ENCODE measurements at places on chromosomes 7 and 10. TPM values are rescaled to one million over a fixed set of nuclear protein-coding genes. Genes with fewer than 3 reads are reported as not detected.

GRCh38 chr10:3740157-3740871 is 44.7 kb downstream of the KLF6 start:
- DNase-seq: no peak

DNA sequence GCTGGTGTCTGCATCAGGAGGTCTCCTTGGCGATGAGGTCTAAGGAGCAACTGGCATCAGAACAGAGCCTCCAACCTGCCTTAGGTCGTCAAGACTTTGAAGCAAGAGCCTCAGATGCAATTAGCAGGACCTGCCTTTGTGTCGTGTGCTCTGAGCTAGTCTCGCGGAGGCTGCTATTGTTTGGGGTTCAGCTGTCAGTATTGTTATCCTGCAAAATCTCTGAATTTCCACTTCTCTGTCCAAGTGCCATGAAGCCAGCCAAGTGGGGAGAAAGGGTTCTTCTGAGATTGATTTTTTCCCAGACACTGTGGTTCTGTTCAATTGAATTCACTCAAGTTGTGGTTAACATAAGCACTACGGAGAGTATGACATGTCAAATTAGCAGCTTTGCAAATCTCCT is 78.7 kb downstream of the ADARB2 start:
- peak; percentile 81 for DNase-seq

MSMB gene
- total RNA-seq: not detected

DNA sequence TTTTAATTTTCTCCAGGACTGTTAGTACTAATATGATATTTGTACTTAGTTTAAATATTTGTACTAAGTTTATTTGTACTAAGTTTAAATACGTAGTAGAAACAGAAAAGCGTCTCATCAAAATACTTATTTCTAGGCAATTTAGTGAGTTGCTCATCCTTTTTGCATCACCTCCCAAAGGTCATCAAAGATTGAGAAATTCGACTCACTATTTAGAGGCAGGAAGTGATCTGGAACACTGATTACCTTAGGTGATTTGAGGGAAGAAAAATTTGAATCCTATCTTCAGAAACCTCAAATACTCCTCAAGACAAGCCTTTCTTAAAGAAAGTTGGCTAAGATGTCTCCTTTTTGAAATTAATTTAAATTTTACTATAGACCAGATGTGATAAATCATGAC is 14.5 kb downstream of the WNT16 start:
- DNase-seq: no peak

- no peak for DNase-seq
Observed at GRCh38 chr10:22231260-22231659, 13.4 kb upstream of the EBLN1 start.

GRCh38 chr7:69643708-69644445 is 45.6 kb downstream of the AUTS2 start:
- DNase-seq: peak; percentile 47

MRC1 gene
- total RNA-seq: not detected

DNA sequence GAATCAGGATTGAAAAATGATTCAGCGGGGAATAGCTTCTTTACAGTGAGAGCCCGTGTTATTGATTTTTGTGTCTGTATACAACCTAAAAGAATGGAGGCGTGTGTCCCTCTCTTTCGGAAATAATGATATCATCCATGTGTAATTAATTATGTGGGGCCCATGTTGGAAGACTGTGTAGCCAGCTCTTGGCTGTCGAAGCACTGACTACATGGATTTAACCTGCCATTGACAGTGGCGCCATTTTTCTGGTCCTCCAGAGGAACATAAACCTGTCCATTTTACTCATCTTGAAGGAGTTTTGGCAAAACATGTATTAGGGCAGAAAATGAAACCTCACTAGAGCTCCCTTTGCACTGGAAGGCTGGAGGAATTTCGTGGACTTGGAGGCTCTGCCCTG is 119.6 kb downstream of the ITIH5 start:
- DNase-seq: no peak

GRCh38 chr7:37218956-37219355 is 229.7 kb downstream of the ELMO1 start:
- peak; percentile 22 for DNase-seq

DHX32 gene
- 59.4 TPM for total RNA-seq

DNA sequence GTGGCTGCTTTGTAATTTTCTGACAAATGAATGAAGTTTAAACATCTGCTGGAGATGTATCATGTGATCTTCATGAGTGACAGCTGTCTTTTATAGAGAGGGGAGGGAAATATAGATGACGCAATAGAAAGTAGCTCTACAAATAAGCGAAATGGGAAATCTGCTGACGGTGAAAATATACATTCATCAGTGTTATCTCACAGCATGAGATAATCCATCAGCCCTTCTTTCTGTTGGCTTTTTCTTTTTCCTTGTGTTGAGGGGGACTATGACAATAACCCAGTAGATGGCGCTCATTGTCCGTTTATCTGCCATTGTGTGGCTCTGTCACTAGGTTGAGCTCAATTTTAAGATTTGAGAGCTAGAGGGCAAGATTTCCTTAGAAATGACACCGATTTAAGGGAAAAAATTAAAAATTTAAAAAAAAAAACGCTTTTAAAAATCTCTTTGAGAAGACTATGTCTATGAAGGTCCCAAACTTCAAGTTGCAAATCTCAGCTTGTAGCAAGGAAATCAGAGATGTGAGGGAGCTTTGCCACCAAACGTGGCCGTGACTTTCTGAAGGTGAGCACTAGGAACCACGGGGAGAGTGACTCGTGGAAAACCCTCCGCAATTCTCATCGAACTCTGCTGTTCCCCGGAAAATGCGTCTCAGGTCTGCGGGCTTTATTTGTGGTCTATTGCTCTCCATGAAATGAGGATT is 114.6 kb upstream of the SFMBT2 start:
- DNase-seq: peak; percentile 84

KIAA1217 gene
- total RNA-seq: 14.6 TPM

DNA sequence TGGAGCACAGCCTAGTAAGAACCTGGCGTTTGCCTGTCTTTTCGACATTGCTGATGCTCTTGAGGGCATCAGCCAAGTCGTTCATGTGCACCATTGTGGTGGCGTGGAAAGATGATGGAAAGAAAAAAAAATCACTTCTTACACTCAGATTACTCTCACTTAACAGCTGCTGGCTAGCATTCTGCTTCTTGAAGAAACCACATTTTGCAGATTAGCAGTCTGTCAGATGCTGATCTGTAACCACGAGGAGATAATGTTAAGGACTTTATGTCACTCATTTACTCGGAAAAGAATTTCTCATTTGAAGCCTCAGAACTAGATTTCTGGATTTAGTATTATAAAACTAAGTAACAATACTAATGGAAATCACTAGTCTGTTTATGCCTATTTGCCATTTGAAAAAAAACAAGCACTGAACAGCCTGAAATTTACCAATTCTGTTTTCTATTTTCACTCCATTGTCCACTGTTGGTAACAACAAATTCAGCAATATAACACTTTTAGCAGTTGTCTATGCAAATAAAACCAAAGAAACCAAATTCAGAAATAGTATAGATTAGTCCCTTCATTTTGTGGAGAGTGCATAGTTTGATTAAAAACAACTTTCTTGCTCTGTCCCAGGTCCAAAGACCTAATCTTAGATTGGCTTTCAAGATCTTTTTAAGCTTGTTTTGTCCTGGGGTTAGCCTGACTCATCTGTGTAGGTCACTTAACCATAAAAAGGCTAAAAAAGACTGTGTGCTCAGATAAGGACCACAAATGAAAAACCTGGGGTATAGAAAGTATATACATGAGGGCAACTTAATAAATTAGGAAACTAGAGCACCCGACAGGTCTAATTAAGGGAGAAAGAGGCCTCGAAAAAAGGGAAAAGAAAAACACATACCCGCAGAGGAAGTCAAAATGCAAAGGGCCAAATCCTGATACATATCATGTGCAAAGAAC is 67.5 kb downstream of the NT5C2 start:
- no peak for DNase-seq

DNA sequence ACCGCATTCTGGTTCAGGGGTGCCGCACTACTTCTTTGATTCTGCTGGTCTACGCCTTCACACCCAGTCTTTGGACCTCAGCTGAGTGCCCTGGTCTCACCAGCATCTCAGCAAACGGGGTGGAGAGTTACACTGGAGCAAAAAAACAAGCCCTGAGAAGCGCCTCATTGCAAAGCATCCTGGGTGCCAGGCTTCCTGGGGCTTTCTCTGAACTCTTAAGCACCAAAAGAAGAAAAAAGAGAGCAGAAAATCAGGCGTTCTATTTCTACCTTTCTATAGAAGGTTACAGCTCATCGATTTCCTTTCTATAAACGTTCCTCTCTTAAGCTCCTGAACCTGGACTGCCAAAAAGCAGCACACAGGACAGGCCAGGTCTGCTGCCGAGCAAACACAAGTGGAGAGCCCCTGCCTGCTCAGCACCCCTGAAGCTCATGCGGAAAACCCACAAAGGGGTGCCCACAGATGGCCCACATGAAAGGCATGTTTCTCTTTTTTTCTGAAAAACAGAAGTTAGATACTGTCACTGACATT is 217.9 kb downstream of the SFMBT2 start:
- no peak for DNase-seq

DNA sequence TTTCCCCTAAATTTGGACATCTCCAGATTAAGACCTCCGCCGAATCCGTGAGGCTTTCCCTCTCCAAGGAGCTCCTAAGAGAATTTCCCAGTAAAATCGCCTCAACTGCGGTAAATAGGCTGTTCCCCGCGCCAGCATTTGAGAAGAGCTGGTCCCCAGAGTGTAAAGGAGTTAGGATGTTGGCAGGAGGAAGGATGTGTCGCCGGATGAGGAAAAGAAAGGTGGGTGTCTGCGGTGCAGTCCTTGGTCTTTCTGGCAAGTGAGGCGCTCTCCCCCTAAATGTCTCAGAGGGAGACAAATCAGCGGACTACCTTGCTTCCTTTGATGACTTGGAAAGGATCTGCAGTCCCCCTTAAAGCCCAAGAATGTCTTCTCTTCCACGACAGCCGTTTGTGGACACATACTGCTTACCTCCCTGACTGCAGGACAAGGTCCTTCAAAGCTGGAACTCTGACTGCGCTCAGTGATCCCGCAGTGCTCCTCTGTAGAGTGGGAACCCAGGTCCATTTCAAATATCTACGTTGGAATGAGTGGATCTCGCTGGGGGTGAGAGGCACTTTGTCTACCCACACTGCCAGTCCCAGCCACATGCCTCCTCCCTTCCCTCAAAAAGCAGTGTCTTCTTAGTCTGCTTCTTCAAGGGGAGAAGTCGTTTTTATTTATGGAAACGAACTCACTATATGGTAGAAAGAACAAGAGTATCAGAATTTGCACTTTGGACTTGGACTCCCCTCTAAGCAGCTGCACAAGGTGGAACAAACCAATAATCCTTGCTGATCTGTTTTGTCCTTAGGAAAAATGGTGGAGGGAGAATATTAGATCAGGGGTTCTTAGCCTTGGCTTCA is 1.1 kb upstream of the DLG5 start:
- DNase-seq: peak; percentile 50

DNA sequence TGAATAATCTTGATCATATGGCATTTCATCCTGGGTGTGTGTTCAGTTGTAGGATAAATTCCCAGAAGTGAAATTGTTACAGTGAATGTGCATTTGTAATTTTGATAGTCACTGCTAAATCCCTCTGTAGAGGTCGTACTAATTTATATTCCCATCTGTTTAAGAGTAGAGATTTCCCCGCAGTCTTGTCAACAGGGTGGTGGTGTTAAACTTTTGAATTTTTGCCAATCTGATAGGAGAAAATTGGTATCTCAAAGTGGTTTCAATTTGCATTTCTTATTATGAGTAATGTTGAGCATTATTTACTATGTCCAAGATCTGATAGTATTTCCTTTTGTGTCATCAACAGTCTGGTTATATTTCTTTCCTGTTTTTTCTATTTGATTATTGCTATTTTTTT is 101.7 kb downstream of the AUTS2 start:
- no peak for DNase-seq

GOLGA7B gene
- 0.09 TPM for total RNA-seq

All from neural progenitor cell (in vitro differentiated cells).